ENCODE measurements at places on chromosomes 6 and 20. TPM values are rescaled to one million over a fixed set of nuclear protein-coding genes. Genes with fewer than 3 reads are reported as not detected.
A peak's percentile ranks its signal among the peaks of the same experiment; 100 is the strongest.

- H3K27ac ChIP-seq, result no peak overlapping the region
- H3K4me3 ChIP-seq, result no peak overlapping the region
- H3K4me1 ChIP-seq, result no peaks in the 10 kb centered on the region
- DNase-seq, result no peak
- H3K27me3 ChIP-seq, result no peaks in the 10 kb centered on the region
Measured at GRCh38 chr6:53922539-53922981, 127.8 kb downstream of the LRRC1 start.

GRCh38 chr6:122400462-122401089, 1.1 kb downstream of the HSF2 start:
- no peak for DNase-seq
- H3K27me3 ChIP-seq, result no peaks in the 10 kb centered on the region
- peak overlapping the region; percentile 95 for H3K4me3 ChIP-seq
- no peaks in the 10 kb centered on the region for H3K36me3 ChIP-seq

DNA sequence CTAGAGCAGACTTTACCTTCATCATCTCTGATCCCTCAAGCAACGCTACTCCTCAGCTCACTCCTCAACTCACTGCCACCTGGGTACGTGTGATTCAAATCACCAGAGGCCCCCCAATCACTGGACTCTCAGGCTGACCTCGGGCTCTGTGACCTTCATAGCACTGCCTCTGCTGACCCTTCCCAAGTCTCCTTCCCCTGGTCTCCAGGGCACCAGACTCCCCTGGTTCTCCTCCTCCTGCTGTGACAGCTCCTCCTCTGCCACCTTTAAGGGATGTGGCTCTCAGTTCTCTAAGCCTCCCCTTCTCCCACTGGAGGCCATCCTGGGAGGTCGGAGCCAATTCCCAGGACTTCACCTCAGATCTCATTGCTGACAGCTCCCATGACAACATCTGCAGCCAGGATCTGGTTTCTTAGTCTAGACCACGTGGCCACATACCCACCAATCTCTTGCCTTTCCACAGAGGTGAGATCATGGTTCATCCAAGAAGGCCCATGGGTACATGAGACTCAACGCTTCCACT, 90.4 kb downstream of the NFATC2 start:
- H3K27me3 ChIP-seq, result no peaks in the 10 kb centered on the region
- no peak overlapping the region for H3K27ac ChIP-seq
- no peak for DNase-seq
- H3K4me1 ChIP-seq, result peaks cover 39% of the 10 kb centered on the region
- no peak overlapping the region for H3K4me3 ChIP-seq

GRCh38 chr6:3456898-3457709, at the start of gene SLC22A23:
TSS of gene SLC22A23 (minus strand) at chr6:3457050. CDS start at chr6:3456559, 491 bp downstream.
- H3K4me1 ChIP-seq, result peaks cover 7% of the 10 kb centered on the region
- DNase-seq, result peak; percentile 76
- peak within 1 kb of the TSS; percentile 80 for H3K27ac ChIP-seq
- peak within 1 kb of the TSS; percentile 78 for H3K4me3 ChIP-seq

- DNase-seq, result no peak
- H3K36me3 ChIP-seq, result no peaks in the 10 kb centered on the region
Measured at GRCh38 chr6:118685823-118686449, 34.5 kb upstream of the CEP85L start.

- H3K27me3 ChIP-seq, result no peaks in the 10 kb centered on the region
- H3K36me3 ChIP-seq, result peaks cover 13% of the 10 kb centered on the region
- no peak overlapping the region for H3K4me3 ChIP-seq
- DNase-seq, result no peak
- no peaks in the 10 kb centered on the region for H3K4me1 ChIP-seq
Measured at GRCh38 chr6:138422861-138423260, 18.8 kb downstream of the HEBP2 start.

DNA sequence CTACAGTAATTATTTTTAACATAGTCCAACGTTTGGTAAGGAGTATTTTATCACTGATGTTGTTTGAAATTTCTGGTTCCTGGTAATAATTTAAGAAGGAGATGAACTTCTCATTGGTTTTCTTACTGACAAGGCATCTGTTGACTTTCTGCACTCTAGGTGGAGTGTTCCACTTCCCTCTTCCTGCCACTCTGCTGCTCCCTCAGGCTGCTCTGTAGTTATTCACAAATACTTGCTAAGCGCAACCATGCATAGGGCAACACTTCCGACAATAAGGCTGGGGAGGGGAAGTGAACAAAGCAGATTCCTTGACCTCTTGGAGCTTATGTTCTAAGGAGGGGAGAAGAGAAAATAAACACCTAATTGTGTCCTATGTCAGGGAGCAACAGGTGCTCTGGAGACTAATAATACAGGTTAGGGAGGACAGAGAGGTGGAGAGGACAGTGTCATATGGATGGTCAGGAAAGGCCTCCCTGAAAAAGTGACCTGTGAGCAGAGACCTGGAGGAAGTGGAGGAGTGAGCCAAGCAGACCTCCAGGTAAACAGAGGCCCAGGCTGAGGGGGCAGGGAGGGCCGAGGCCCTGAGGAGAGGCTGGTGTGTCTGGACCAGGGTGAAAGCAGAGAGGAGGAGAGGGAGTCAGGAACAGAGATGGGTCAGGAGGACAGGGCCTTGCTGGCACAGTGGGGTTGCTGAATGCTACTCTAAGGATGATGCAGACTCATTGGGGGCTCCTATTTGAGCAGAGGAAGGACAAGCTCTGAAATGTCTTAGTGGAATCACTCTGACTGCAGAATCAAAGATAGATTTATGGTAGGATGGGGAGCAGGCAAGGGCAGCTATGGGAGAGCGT, 134.8 kb upstream of the SLC24A3 start:
- no peak for DNase-seq
- H3K36me3 ChIP-seq, result no peaks in the 10 kb centered on the region
- H3K4me3 ChIP-seq, result no peak overlapping the region
- no peaks in the 10 kb centered on the region for H3K4me1 ChIP-seq
- H3K27me3 ChIP-seq, result no peaks in the 10 kb centered on the region

DNA sequence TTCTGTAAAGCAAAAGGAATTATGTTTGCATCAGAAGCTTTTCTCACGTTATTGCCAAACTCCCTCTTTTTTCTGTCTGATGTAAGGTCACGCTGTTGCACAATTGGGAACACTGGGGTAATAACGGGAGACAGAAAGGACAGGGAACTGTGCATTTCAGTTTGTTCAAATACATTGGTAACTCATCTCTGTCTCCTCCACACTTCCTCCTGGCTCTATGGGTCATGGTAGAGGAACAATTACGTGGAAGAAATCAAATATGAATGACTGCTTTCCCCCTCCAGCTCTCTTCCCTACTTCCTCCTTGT, 132.2 kb upstream of the TNFAIP3 start:
- no peaks in the 10 kb centered on the region for H3K27me3 ChIP-seq
- H3K36me3 ChIP-seq, result no peaks in the 10 kb centered on the region
- H3K27ac ChIP-seq, result no peak overlapping the region
- no peak overlapping the region for H3K4me3 ChIP-seq

- no peaks in the 10 kb centered on the region for H3K36me3 ChIP-seq
- no peaks in the 10 kb centered on the region for H3K4me1 ChIP-seq
- no peak for DNase-seq
Measured at GRCh38 chr20:45629496-45630100, at the start of gene WFDC10A. TSS of gene WFDC10A (plus strand) at chr20:45629739. CDS start at chr20:45629814, 75 bp downstream.

GRCh38 chr6:45293306-45293705, 34.8 kb upstream of the RUNX2 start:
- H3K27ac ChIP-seq, result no peak overlapping the region
- no peaks in the 10 kb centered on the region for H3K4me1 ChIP-seq
- no peak for DNase-seq
- no peaks in the 10 kb centered on the region for H3K27me3 ChIP-seq

DNA sequence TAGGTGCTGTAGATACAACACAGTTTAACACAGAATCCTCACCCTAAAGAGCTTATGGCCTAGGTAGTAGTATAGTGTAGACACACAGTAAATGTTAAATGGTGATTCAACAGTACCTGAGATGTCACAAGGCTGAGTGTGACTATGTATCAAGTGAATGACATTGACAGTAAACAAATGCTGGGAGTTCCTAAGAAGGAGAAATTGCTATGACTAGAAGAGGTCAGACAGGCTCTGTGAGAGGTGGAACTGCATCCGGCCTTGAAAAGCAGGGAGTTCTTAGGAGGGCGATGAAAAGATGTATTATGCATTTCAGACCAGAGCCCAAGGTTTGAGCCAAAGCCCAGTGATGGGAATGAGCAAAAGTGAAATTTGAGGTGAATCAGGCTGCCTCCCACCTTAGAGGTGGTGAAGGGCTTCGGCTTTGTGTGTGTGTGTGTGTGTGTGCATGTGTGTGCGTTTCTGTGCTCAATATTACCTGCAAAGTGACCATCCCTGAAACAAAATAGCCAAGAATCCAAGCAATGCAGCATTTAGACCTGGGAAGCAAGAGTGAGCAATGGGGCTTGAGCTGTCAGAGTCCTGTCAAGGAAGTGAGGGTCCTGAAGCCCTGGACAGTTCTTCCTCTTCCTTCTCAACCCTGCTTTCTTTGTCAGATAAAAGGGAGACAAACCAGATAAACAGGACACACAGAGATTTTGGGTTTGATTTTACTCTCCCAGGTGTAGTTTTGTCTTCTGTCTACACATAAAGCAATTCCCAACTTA, 32.3 kb upstream of the CITED2 start:
- no peak for DNase-seq
- H3K36me3 ChIP-seq, result no peaks in the 10 kb centered on the region
- H3K27ac ChIP-seq, result no peak overlapping the region
- no peaks in the 10 kb centered on the region for H3K4me1 ChIP-seq

- no peak overlapping the region for H3K4me3 ChIP-seq
- H3K4me1 ChIP-seq, result no peaks in the 10 kb centered on the region
- no peaks in the 10 kb centered on the region for H3K27me3 ChIP-seq
- DNase-seq, result no peak
- no peaks in the 10 kb centered on the region for H3K36me3 ChIP-seq
Measured at GRCh38 chr20:1848373-1848772, 46.8 kb upstream of the SIRPA start.

- H3K4me3 ChIP-seq, result no peak overlapping the region
- no peak overlapping the region for H3K27ac ChIP-seq
- DNase-seq, result no peak
- peaks cover 3% of the 10 kb centered on the region for H3K36me3 ChIP-seq
- no peaks in the 10 kb centered on the region for H3K27me3 ChIP-seq
Measured at GRCh38 chr6:18235524-18235923, 28.8 kb downstream of the DEK start.

DNA sequence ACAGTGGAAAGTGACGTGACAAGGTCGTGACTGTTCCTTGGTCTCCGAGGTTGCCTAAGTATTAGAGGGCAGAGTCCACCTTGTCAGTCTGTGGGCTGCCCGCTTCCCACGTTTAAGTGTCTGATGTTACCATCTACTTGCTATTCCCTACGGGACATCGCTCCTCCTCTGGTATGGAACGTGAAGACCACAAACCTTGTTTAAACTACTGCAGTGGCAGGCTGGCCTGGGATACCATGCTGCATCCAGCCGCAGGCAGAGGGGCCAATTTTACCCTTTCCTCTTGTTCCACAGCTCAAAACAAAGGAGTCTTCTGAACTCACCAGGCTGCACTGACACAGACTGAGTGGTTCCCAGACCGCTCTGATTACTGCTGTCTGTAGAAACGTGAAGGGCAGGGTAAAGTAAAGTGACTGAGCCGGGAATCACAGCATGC, 275.9 kb downstream of the FOXC1 start:
- no peak overlapping the region for H3K27ac ChIP-seq
- H3K4me1 ChIP-seq, result no peaks in the 10 kb centered on the region
- H3K36me3 ChIP-seq, result no peaks in the 10 kb centered on the region
- H3K4me3 ChIP-seq, result no peak overlapping the region

DNA sequence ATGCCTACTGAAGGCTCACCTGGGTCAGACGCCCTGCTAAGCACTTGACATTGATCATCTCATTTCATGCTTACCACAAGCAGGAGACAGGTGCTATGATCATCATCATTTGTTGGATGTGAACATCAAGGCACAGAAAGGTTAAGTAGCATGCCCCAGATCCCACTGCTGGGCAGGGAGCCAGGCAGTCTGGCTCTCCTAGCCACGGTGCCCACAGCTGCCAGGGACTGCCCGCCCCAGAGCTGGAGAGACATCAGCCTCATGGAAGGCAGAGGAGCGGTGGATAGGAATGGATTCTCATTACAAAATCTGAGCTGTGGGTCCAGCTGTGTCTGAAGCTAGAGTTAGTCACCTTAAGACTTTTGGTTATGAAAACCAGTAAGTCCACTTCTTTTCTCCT, 3.6 kb downstream of the SULF2 start:
- no peaks in the 10 kb centered on the region for H3K27me3 ChIP-seq
- H3K27ac ChIP-seq, result no peak overlapping the region
- H3K4me1 ChIP-seq, result peaks cover 4% of the 10 kb centered on the region

- H3K4me1 ChIP-seq, result no peaks in the 10 kb centered on the region
- H3K27me3 ChIP-seq, result no peaks in the 10 kb centered on the region
- DNase-seq, result no peak
Measured at GRCh38 chr6:70599187-70599586, 32.5 kb downstream of the SDHAF4 start.

GRCh38 chr6:85323435-85324040, 126.3 kb upstream of the NT5E start:
- peak; percentile 45 for DNase-seq
- no peak overlapping the region for H3K4me3 ChIP-seq
- no peaks in the 10 kb centered on the region for H3K4me1 ChIP-seq
- H3K27me3 ChIP-seq, result no peaks in the 10 kb centered on the region
- no peak overlapping the region for H3K27ac ChIP-seq
- no peaks in the 10 kb centered on the region for H3K36me3 ChIP-seq

DNA sequence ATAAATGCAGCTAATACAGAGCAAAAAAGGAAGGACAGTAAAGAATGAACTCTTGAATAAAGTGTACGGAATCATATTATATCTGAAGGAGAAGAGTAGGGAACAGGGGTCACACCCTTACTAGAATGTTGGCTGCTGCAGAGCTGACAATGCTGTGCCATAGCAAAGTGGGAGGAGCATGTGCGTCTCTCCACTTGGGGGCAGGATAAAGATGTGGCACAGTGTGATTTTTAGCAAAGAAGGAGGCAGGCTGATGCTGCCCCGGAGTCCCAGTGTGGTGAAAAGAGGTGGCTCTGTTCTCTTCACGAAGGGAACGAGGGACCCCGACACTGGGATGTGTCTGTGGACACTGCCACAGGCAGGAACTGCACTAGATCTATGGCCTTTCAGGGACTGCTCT, 67.5 kb downstream of the INSM1 start:
- H3K27ac ChIP-seq, result no peak overlapping the region
- no peak overlapping the region for H3K4me3 ChIP-seq
- no peaks in the 10 kb centered on the region for H3K27me3 ChIP-seq
- no peak for DNase-seq
- H3K36me3 ChIP-seq, result peaks cover 4% of the 10 kb centered on the region

The CCN2 gene
- total RNA-seq, result 14.1 TPM

The GNRH2 gene
- total RNA-seq, result not detected

The TFB1M gene
- total RNA-seq, result 17.5 TPM

The RBM24 gene
- 135 TPM for total RNA-seq

The NDUFAF5 gene
- total RNA-seq, result 39.0 TPM

The TSBP1 gene
- total RNA-seq, result not detected

The CGAS gene
- 0.60 TPM for total RNA-seq

The MUCL3 gene
- not detected for total RNA-seq

The TRIM10 gene
- not detected for total RNA-seq

The SIRPA gene
- total RNA-seq, result 15.3 TPM

The CFB gene
- 3.5 TPM for total RNA-seq

The FLRT3 gene
- total RNA-seq, result 1.2 TPM

All from psoas muscle (tissue), 8 donors.